ENCODE measurements at places on chromosomes 7 and 10.

DNA sequence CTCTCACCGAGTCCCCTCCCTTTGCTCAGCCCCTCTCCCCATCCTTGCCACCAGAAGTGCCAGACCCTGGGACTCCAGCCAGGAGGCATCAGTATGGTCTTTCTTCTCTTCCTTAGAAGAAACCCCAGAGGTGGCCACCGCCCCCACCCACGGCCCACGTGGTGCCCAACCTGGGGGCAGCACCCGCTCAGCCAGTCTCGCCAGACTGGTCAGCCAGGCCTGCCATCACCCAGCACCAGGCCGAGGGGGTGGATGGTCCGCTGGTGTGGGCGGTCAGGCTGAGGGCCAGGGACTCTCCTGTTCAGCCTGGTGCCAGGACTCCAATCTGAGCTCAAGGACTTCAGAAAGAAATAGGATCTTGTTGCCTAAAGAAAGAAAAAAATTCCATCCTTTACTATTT lies 5.8 kb upstream of the CLDN4 start:
- no peak for DNase-seq

GRCh38 chr7:141575654-141576448 lies 24.6 kb downstream of the AGK start:
- no peak for DNase-seq

GRCh38 chr7:82615527-82615926 lies 171.9 kb upstream of the CACNA2D1 start:
- no peak for DNase-seq

- no peak for DNase-seq
These were observed 55.4 kb downstream of the MAP3K8 start for GRCh38 chr10:30489346-30489745.

DNA sequence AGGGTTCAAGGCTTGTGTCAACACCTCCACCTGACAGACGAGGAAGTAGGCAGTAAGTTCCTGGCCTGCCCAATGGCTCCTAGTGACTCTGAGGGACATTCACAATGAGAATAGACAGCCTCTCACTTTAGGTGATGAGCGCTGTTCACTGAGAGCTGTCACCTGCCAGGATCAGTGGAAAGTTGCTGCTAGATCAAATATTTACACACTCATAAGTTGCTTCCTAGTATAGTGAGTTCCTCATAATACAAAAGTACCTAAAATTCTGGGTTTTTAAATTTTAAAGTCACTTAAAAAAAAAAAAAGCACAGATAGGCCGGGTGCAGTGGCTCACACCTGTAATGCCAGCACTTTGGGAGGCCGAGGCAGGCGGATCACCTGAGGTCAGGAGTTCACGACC lies 320.8 kb downstream of the PRPF18 start:
- no peak for DNase-seq

GRCh38 chr7:27533652-27534081 lies 129.0 kb downstream of the HIBADH start:
- no peak for DNase-seq

DNA sequence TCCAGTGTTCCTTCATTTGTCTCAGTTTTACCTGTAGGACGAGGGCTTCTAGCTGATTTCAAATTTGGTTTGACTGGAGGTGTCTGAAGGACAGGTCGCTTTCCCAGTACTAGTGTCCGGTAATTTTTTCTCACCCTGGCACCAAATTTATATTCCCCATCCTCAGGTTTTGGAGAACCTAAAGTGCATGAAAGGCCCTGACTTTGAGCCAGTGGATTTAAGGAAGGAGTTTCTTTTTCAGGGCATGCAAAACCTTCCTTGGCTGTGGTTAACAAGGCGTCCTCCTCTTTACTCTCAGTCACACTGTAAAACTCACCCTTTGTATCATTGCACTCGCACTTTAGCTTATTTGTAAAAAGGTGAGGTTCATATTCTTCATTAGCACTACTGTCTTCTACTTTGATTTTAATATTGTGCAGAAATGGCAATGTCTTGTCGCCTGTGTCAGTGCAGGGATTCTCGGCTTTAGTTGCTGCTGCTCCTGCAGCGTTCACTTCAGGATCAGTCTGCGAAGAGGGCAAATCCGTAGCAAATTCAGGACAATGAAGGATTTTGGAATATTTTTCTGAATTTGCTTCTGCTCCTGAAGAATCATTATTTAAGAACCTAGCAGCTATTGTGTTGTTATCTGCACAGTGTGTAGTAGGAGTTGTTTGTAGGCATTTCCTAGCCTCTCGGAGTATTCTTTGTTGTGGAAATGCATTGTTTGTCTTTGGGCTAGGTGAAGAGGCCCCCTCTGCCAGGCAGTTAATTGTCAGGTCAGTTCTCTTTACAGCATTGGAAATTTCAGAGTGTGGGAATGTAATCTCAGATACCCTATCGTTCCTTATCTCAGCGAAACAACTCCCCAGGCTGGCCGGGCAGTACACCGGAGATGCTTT lies 9.9 kb downstream of the SKIDA1 start:
- no peak for DNase-seq
